ENCODE measurements at places on chromosomes 11 and 22.

GRCh38 chr11:73189723-73190556, 28.1 kb upstream of the P2RY2 start:
- no peak for DNase-seq

DNA sequence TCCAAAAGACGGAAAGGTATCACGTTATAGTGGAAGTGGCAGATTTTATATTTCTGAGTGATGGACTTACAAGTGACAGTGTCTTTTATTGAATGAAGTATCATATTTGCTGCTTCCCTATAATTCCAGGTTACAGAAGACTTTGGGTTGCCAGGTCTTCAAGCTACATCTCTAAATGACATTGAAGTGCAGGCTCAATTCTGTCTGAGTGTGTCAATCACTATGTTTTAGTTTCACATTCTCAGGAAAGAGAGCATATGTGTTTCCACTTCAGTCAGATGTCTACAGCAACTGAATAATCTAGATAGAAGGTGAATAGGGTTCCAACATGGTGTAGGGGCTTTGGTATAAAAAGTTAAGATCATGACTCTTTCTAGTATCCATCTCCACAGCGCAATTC, 492.7 kb upstream of the API5 start:
- no peak for DNase-seq

DNA sequence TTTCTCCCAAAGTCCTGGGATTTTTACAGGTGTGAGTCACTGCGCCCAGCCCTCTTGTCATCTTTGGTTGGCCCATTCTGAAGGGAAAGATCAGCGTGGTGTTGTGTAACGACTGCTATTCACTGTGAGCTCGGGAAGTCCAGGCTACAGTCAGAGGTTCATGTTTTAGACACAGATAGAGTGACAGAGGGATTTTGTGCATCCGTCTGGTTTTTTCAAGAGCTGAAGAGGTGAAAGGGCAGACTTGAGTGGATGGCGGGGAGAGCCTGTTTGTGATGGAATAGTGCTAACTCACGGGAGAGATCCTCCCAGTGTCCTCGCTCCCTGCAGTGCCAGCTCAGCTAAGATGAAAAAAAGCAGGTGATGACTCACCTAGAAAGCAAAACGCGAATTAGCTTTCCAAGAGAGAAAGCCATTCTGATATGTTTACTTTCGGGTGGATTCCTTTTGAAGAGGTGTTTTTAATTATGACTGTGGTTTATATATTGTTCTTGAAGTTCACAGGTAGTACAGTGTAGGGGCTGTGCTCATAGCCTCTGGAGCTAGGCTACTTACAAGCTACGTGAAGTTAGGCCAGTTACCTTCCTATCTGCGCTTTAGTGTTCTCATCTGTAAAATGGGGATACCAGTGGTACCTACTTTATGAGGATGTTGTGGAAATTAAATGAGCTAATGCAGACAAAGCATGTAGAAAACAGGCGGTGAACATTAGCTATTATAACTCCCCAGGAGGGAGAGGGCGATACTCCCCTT, 67.2 kb downstream of the C11orf91 start:
- no peak for DNase-seq

DNA sequence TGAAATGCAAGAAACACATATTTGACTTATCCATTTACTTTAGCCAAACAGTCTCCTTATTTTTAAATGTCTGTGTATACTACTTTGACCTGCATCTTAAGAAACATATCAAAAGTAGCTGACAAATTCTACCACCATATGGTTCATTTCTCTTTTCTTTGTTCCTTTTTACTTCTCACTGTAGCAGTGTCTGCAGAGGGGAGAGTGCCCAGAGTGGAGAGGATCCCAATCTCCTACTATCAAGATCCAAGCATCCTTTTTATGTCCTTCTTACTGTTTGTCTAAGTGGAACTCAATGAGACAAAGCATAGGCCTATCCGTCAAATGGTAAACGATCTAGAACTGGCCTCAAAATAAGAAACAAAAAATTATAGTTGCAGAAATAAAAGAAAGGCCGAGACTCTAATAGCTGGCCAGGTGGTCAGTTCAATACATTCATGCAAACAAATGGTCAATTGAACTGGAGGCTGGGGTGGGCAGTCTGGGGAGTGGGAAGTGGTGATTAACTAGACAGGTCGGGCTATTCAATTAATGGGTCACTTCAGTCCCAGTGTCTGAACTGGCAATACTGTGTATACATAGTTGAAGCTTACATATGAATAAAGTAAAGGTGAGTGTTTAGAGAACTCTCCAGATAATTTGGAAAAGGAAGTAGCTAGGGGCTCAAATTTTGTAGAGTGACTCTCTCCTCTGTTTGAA, 149.1 kb downstream of the MAML2 start:
- DNase-seq: no peak

- DNase-seq: no peak
Measured at GRCh38 chr11:111923351-111923788, 4.7 kb downstream of the C11orf52 start.

- no peak for DNase-seq
Measured at GRCh38 chr11:76243193-76243956, 37.1 kb upstream of the WNT11 start.

GRCh38 chr22:23767673-23768548, at the start of gene CHCHD10:
TSS of gene CHCHD10 (minus strand) at chr22:23767972. CDS start at chr22:23767874, 98 bp downstream.
- no peak for DNase-seq

DNA sequence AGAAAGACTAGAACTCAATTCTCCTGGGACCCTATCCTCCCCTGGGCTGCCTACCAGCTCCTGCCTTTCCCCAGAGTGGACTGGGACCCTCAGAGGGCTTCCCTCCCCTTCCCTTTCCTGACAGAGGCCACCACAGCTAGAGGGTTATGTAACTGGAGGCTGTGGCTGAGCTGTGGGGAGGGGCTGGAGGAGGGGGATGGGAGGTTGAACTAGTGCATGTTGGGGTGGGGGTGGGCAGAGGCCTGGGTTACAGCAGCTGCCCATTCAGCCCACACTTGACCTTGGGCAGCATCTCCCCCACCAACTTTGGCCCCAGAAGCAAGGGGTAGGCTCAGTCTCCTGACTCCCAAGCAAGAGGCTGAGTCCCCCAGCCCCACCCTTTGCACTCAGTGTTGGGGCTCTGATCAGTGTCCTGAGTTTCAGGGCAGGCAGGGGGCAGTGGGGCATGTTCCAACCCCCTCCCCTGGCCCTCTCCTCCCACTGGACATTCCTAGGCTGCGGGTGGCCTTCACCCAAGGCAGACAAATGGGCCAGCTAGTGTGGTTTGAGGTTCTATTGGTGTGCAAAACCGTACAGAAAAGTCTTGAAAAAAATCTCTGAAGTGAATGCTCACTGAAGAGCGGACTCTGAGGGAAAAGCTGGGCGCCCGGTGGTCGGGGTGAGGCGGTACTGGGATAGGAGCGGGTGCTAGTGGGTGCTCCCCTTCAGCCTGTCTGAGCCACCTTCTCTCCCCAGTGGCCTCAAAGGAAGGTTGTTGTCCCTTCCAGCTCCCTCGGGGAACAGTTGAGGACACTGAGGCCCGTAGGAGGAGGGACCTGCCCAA, 3.8 kb downstream of the KCNC1 start:
- DNase-seq: no peak

- DNase-seq: no peak
Measured at GRCh38 chr11:86617502-86617901, 54.9 kb downstream of the ME3 start.

GRCh38 chr11:84290647-84291046, 1004.5 kb upstream of the CCDC90B start:
- no peak for DNase-seq

DNA sequence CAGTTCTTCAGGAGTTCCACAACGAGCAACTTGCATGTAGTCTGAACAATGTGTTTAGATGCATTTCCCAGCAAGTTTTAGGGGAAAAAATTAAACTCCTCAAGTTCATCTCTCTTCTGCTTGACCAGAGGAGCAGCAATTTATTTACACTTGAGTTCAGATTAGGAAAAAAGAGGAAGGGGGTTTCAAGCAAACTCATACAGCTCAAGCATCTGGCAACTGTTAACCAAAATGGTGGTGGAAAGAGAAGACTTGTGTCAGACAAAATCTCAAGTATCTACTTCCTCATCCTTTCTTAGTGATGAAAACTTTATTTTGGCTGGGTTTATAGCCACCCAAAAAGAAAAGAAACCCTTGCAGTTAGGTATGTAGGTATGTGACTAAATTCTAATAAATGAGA, 29.1 kb upstream of the PICALM start:
- DNase-seq: no peak

DNA sequence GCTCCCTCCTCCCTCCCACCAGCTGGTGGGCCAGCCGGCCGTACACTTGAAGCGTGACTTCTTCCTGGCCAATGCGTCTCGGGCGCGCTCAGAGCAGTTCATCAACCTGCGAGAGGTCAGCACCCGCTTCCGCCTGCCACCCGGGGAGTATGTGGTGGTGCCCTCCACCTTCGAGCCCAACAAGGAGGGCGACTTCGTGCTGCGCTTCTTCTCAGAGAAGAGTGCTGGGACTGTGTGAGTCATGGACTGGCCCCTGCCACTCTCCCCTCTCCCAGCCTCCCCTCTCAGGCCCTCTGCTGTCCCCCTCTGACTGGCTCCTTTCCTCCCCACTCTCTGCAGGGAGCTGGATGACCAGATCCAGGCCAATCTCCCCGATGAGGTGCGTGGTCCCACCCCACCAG, 24.7 kb downstream of the CAPN1 start:
- DNase-seq: no peak

GRCh38 chr11:99884750-99885149, 802.3 kb upstream of the ARHGAP42 start:
- no peak for DNase-seq

DNA sequence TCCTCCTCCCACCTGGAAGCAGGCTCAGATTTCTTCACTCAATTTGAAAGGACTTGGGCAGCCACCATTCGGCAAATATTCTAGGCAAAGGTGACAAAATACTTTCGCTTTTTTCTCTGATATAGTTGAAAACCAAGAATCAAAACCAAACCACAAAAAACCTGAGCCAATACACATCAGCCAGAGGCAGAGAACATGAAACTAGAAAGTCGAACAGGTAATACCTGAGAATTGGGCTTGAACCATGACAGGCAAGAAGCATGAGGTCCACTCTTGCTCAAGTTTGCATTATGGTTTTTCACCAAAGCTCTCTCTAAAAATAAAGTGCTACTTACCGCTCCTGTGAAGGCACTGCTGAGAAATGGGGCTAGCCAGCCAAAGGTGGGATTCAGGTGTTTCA, 26.2 kb upstream of the LDLRAD3 start:
- no peak for DNase-seq

- no peak for DNase-seq
Measured at GRCh38 chr11:30192620-30193019, 38.2 kb upstream of the FSHB start.

DNA sequence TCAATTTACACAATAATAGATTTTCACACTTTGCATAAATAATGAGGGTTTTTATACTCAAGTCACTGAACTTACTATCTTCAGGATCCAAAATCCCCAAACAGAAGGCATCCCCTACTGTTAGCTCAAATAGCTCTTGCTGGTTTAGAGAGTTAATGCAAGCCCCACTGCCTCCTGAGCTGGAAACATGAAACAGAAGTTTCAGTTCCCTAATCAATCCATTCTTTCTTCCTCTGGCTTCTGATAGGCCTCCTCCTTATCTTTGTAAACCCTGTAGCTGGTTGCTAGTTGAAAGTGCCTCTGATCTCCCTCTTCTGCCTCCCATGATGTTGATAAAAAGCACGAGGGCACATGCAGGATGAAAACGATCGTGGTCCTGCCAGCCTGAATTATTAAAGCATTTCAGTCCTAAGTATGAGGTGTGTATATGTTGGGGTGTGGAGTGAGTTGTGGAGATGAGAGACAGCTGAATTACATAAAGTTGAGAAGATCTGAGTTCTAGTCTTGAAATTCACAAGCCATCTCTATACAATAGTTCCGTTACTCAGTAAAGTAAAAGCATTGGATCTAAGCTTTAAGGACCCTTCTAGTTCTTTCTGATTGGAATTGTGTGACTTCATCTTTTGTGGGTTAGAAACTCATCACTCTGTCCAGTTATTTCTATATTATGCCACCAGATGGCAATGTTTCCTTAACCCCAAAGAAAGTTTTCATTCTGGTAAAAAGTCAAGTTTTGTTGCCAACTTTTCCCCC, 35.0 kb upstream of the EHF start:
- peak; percentile 23 for DNase-seq

Data from AG09309 (cell line).